ENCODE measurements at places on chromosomes 7 and 10.

- no peak for DNase-seq
Observed at GRCh38 chr7:94253686-94254085, 141.0 kb upstream of the COL1A2 start.

GRCh38 chr10:70887804-70888800 lies at the start of gene PCBD1:
TSS of gene PCBD1 (minus strand) at chr10:70888565. CDS start at chr10:70888533, 32 bp downstream.
- peak; percentile 75 for DNase-seq

GRCh38 chr10:133163889-133164815 lies 4.1 kb downstream of the KNDC1 start:
- no peak for DNase-seq

DNA sequence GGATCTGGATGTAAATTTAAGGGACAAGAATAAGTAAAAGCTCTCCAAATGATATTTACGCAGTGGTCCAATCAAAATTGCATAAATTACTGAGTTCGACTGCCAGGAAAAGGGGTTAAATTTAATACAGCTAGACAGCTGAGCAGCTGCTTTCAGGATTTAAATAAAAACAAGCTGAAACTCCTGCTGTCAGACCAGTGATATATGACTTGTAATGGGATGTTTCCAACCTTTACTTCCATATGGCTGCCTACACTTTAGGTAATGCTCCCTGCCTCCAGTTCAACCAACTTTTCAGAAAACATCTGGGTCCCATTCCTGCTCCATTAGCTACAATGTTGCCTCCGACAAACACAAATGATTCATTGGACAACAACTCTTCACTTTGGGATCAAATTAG lies 326.3 kb upstream of the DGKB start:
- DNase-seq = no peak

GRCh38 chr7:24755541-24756407 lies 1.5 kb downstream of the GSDME start:
- DNase-seq = peak; percentile 65

DNA sequence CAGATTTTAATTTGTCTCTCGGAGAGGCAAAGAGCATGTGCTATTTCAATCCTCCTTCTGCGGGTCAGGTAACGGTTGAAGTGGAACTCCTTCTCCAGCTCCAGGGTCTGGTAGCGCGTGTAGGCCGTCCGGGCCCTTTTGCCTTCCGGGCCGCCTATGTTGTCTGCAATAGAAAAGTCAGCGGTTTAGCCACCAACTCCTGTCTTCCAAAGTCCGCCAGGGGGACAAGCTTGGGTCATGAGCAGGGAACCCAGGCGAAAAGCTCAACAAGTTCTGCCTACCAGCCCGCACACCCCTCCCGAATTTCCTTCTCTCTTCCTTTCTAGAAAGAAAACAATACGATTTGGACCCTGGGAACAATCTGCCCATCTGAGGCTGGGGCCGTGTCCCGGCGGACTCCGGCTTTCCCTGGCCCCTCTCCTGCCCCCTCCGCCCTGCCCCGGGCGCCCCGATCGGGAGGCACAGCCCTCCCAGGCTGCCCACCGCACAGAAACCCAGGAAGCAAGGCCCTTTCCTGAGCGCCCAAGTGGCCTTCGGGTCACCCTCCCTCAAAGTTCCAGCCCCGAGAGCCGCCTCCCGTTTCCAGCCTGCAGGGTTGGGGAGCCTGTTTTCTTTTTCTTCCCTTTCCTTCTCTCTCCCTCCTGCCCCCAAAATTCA lies 1.4 kb downstream of the HOXA5 start:
- DNase-seq = no peak

DNA sequence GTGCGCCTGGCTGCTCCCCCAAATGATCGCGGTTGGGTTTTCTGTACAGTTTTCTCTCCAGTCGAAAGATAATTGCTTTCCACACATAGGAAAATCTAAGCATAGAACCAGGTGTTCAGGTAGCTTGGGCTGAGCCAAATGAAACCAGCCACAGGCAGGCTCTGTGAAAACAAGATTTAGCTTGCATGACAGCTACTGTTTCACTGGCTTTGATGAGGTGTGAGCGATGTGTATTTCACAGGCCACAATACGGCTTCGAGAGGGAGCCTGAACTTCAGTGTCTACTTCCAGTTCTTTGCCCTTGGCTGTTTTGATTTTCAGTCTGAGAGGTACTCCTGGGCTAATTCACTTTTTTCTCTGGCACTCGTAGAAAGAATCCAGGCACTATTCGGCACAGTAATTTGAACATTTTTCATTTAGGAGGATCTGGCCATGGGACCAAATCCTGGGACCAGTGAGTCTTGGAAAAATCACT lies 110.5 kb downstream of the JCAD start:
- no peak for DNase-seq

- DNase-seq = no peak
Observed at GRCh38 chr10:77091597-77092165, 545.9 kb downstream of the KCNMA1 start.

- DNase-seq = peak; percentile 87
Observed at GRCh38 chr7:100691676-100692577, 2.1 kb downstream of the GIGYF1 start.

DNA sequence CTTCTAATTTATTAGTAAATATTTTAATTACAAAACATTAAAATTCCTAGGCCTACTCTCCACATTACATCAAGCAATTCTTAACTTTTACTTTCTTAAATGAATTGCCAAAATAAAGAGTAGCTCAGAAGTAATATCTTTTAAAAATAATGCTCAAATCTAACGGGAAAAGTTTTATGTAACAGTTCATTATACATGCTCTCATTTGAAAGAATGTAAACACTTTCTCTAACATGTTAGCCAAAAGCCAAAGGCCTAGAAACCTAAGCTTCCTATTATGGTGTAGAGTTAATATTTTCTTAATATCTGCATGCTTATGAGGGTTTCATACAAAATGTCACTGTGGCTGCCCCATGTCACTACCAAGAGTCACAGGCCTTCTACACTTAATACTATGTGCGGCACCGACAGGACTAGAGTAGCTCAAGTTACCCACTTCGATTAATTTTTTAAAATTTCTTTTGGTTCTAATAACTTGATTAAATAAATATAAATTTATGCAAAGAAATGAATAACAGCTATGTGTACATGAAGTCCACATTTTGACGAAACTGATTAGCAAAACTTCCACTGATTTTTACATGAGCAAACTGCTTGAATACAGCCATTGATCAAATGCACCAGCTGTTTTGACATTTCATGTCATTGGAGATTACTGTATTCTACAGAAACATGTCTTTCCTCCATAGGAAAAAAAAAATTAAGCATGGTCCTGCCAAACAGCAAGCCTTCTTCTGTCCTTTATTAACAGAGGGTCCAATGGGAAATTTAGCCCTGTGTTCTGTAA lies 3.5 kb downstream of the COBL start:
- DNase-seq = no peak

DNA sequence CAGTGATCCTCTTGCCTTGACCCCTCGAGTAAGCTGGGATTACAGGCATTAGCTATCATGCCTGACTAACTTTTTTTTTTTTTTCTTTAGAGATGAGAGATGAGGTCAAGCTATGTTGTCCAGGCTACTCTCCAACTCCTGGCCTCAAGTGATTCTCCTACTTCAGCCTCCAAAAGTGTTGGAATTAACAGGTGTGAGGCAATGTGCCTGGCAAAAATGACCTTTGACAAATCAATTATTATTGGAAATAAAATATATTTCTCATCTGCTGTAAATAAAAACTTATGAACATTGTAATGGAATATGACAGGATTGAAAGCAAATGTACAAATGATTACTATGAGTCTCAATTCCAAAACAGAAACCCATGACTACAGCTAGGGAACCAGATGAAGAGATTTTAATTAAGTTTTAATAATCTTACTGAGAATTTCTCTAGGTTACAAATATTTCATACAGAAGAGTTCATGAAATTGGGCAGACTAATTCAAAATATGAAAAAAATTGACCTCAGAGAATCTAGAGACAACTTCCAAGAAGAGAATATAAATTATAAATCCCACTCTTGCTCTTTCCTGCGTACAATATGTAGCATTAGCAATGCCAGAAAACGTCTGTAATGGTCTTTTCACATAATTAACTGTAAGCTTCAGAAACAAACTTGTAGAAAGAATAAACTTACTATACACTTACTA lies 414.7 kb downstream of the DGKB start:
- no peak for DNase-seq

- DNase-seq = no peak
Observed at GRCh38 chr7:41046776-41047175, 656.1 kb downstream of the INHBA start.

GRCh38 chr10:11331046-11331577 lies 280.3 kb downstream of the USP6NL start:
- DNase-seq = no peak

DNA sequence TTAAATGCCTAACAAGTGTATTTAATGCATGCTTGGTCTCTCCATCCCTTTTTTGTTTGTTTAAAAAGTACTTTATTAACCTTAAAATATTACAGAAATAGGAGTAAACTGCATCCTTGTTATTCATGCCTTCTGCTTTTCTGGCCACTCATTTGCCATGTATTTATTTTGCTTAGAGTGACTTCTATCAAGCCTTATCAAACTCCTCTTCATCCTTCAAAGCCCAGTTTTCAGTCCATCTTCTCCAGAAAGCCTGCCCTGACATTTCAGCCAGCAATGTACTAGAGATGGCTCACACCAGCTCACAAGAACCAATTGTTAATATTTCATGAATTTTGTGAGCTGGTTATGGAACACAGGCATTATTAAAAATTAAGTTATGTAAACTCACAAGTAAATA lies 82.8 kb downstream of the NHLRC2 start:
- DNase-seq = no peak

DNA sequence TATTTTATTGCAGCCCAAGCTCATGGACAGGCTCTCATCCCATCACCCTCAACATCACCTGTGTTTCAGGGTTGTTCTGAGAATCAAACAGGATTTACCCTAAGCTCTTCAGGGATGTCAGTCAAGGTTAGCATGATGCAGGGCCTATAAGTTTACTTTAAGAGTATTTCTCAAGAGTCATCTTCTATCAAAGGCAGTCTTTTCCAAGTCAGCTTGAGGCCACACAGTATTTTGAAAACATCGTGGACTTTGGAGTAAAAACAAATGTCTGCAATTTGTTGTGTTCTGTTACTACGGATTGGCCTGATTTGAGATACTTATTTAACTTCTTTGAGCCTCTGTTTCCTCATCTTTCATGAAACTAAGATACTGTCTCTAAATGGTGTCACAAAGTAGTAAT lies 42.0 kb upstream of the NRP1 start:
- no peak for DNase-seq

- peak; percentile 68 for DNase-seq
Observed at GRCh38 chr7:36708767-36709166, 15.5 kb downstream of the AOAH start.

- no peak for DNase-seq
Observed at GRCh38 chr10:94186722-94187121, 176.0 kb downstream of the NOC3L start.

DNA sequence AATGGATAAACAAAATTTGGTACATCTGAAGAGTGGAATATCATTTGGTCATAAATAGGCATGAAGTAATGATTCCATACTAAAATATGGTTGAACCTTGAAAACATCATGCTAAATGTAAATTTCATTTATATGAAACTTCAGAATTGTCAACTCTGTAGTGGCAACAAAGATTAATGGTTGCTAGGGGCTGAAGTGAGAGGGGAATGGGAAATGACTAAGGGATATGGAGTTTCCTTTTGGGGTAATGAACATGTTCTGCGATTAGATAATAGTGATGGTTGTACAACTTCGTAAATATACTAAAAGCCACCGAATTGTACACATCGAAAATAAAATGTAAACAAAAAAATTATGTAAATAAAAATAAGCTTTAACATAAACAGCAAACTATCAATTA lies 384.1 kb upstream of the STEAP1 start:
- DNase-seq = no peak

- DNase-seq = no peak
Observed at GRCh38 chr10:127527891-127528290, 21.2 kb upstream of the NPS start.

DNA sequence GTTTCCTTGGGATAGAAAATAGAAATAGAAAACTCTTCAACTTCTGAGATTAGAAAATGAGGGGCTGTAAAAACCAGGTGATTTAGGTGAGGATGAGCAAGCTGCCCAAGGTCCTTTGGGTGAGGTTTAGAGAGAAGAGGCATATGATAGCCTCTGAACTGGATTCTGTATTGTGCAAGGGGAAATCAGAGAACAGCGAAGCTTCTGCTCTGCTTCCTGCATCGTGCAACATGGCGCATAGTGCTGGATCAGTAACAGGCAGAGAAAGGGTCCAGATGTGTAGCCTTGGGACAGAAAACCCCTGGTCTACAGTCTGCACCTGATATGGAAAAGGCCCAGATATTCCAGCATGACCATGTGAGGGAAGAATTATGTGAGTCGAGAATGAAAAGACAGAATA lies 121.7 kb downstream of the MBL2 start:
- DNase-seq = no peak

DNA sequence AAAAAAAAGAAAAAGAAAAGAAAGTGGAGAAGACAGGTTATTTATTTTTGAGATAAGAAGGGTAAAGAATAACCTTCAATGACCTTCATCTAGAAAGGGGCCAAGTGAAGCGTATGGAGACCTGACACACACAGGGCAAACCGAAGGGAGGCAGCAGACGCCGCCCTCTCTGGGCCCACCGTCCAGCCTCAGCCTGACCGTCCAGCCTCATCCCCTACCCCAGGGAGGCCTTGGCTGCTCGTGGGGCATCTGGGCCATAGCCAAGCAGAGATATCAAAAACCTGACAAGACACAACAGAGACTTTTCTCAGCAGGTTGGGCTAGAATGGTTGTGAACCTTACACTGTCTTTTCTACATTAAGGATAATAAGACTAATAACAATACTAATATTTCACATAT lies 10.9 kb downstream of the PRKAG2 start:
- no peak for DNase-seq

DNA sequence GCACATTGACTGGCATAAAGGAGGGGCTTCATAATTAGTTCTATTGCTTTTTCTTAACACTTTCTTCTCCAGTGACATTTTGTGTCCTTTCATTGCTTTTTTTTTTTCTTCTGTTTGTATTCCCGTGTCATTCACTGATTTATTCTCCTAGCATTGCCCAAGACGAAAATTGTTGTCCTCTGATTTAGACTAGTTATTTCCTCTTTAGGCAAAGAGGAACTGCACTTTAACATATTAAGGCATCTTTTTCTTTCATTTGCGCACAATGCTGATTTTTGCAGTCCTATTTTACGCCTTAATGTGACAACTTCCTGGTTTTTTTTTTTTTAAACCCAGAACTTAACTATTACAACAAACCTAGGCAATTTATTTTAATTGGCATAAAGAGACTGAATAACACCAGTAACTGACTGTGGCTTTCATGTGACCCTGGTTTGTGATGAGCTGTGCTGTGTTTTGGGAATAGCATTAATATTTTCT lies 39.7 kb downstream of the ARID5B start:
- peak; percentile 94 for DNase-seq
